Stimulated activated CD4-positive, alpha-beta T cell treated with anti-CD3 and anti-CD28 coated beads, Interleukin-2, amount 100 ng/mL, for 4 hours (primary cell): ENCODE measurements at places on chromosomes 6 and 20.

DNA sequence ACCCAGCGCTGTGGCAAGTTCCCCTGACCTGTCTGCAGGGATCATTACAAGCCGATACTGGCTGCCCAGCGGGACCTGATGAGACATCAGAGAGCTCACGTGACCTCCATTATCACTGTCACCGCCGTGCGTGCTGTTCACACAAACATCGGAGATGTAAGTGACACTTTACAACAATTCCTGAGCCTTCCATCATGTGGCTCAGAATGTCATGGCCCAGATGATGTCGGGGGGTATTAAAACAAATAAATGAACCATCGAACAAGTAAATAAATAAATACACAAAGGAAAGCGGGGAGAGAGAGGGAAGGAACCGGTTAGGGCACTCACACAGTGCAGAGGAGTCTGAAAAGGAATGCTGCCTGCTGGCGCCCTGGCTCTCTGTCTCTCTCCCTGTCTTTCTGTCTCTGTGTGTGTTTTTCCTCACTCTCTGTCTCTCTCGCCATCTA is 195.1 kb downstream of the BMP7 start:
- no peak for DNase-seq

DNA sequence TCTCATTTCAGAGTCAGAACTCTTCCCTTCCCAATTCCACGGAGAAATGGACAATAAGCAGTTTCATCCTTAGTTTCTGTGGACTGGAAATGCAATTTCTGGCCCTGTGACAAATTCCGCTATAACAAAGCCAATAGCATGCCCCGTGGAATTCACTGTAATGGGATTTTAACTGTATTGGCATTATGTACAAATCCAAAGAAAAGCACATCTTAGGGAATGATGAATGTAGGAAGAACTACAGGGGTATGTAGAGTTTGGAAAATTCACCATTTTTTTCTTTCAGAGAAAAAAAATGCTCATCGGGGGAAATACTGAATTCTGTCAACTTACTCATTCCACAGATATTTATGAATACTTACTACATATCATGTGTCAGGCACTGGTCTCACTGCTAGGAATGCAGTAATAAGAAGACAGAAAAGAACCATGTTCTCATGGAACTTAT is 43.5 kb downstream of the KIF6 start:
- DNase-seq = no peak

GRCh38 chr20:16842486-16843120 is 94.4 kb downstream of the OTOR start:
- DNase-seq = no peak

GRCh38 chr6:47022191-47022590 is 19.9 kb downstream of the ADGRF1 start:
- no peak for DNase-seq

GRCh38 chr6:39962831-39963230 is 28.6 kb upstream of the MOCS1 start:
- DNase-seq = no peak

GRCh38 chr6:125194941-125195340 is 41.4 kb downstream of the TPD52L1 start:
- no peak for DNase-seq

DNA sequence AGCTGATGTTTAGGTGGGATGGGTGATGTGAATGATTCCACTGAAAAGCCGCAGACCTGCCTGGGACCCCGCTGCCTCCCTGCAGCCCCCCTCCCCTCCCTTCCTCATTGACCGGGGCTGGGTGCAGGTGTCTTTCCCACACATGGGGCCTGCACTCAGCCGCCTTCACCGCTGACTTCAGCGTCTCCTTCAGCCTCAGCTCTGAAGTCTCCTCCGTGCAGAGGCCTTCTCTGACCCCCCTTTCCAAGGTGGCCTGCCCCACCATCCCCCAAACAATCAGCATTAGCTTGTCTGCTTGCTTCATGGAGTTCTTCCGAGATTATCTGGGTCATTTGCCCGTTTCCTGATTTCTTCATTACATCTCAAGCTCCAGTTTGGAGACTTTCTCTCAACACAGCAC is 140.7 kb downstream of the SMOC2 start:
- no peak for DNase-seq

GRCh38 chr6:139711804-139712585 is 337.5 kb upstream of the CITED2 start:
- DNase-seq = no peak

GRCh38 chr20:16314320-16314719 is 258.9 kb downstream of the KIF16B start:
- no peak for DNase-seq

- no peak for DNase-seq
These were observed 138.7 kb upstream of the THEMIS start for GRCh38 chr6:128039543-128039942.

DNA sequence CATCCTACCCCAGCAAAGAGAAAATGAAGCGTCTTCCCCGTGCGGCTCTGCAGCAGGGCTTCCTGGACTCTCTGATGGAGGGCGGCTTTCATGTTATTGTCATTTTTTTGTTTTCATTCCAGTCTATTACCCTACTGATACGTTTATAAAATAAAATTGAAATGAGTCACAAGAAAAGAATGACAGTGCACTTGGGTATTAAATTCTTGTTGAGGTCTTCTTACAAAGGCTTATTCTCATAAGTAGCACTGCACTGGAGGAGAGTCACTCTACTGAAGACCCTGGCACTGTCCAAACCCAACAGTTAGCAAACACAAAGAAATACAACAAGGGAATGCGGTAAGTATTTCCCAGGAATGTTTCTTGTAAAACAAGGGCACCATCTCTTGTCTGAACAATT is 379.3 kb downstream of the MAFB start:
- DNase-seq = no peak

DNA sequence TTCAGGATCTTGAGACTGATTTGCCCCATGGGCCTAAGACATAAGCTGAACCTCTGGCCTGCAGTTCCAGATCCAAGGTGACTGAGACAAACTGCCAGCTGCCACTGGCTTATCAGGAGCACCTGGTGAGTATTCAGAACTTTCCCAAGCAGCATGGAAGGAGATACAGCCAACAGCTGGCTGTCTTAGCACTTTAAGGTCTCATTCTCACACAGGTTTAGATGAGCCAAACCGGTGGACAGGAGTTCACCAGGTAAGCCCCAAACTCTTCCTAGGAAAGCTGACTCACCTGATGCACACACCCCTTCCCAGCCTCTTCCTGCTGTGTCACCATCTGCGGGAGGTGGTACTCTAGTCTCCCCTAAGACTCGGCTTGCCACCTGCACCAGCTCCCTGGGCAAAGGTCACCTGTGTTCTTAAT is at the start of gene BANF2:
Gene BANF2, plus strand, starts transcription at position 36 of the 421 bp plus-strand sequence. CDS start 25,060 bp downstream, outside the sequence.
- DNase-seq = no peak

DNA sequence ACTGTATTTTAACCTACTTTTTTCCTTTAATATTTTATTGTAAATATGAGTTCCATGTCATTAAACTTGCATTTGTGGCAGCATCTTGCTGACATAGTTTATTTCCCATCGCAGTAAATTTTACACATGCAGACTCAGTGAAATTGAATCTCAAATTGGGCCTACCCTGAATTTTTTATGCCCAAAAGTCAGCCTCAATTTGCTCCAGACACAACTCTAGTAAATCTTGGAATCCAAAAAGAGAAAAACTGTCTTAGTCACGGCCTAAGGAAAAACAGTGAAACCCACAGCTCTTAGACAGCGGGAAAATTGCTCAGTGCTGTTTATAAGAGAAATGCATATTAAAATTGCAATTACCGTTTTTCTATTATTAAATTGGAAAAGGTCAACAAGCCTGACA is 85.3 kb upstream of the PCSK2 start:
- DNase-seq = no peak

- DNase-seq = peak; percentile 73
These were observed 11.3 kb downstream of the NFATC2 start for GRCh38 chr20:51531141-51531710.

DNA sequence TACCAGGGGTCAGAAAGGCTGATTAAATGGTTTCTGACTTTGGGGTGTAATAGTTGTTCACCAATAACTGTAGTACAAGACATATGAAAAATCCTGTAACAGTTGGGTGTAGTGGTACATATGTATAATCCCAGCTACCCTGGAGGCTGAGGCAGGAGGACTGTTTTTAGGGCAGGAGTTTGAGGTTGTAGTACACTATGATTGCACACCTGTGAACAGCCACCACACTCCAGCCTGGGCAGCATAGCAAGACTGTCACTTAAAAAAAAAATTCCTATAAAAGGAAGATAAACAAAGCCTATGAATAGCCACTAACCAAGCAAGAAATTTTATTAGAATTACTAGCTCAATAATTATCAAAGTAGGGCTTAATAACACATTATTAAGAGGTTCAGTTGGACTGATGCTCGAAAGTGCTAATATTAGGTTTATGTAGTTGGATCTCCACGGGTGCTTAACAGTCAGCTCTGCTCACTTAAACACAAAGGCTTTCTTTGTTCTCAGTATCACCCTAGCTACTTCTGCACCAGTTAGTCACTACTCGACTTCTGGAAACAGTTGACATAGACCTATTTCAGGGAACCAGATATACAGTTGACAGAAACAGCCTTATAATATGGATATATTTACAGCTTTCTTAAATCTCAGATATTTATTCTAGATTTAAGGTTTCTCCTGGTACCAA is 113.0 kb downstream of the MTFR2 start:
- DNase-seq = no peak

GRCh38 chr6:78925317-78925716 is 58.0 kb downstream of the IRAK1BP1 start:
- no peak for DNase-seq

GRCh38 chr20:51026269-51026668 is 3.4 kb upstream of the KCNG1 start:
- DNase-seq = no peak

DNA sequence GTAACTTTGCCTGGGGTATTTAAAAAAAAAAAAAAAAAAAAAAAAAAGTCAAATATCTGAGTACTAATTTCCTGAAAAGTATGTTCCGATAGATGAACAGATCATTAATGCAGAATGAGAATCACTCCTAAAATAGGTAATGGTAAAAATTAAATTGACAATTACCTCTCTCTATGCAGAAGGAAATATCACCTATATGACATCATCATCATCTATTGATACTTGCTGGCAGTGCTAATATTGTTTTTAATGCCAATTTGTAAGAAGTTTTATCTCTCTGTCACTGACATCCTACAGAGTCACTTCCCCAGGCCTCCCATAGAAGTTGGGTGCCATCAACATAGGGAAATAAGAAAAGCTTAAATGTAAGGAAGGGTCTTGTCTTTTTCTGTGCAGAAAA is 29.9 kb downstream of the ADNP start:
- no peak for DNase-seq

DNA sequence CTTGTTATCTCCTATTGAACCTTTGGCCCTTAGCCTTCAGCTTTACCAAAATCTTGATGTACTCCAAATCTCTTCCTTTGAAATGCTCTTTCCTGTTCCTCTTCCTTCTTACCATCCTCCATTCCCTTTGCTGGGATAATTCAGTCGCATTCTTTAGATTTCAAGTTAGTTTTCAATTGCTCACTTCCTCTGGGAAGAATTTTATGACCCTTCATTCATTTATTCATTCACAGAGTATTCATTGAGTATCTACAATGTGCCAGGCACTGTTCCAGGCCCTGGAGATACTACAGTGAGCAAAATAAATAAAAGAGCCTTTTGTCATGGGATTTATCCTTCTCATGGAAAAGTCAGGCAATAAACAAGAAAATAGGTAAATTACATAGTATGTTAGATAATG is 548.2 kb upstream of the FLRT3 start:
- DNase-seq = no peak

- no peak for DNase-seq
These were observed 429.4 kb downstream of the TFAP2A start for GRCh38 chr6:9985481-9985880.

- DNase-seq = no peak
These were observed 40.7 kb upstream of the EXOC2 start for GRCh38 chr6:733431-734219.

DNA sequence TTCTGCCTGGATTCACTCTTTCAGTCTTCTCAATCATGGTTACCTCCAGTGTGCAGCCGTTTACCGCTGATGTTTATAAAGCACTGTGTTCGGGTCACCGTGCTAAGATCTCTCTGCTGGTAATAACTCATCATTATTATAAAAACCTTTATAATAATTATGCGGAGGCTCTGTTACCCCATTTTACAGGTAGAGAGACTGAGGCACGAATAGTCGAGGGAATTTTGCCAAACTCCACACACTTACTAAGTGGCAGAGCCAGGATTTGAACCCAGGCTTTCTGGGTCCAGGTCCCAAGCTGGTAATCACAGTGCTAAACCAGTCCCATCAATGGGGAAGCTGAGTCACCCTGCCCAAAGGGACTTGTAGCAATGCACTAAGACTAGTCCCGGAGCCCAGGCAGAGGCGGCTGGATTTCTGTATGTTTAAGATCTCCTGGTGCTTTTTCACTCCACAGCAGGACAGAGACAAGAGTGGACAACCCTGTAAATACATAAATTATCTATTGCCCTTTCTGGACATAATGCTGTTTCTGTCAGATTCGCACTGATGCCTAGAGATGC is 48.1 kb downstream of the SYNJ2 start:
- DNase-seq = no peak

- no peak for DNase-seq
These were observed 219.5 kb upstream of the JAG1 start for GRCh38 chr20:10893321-10893720.

DNA sequence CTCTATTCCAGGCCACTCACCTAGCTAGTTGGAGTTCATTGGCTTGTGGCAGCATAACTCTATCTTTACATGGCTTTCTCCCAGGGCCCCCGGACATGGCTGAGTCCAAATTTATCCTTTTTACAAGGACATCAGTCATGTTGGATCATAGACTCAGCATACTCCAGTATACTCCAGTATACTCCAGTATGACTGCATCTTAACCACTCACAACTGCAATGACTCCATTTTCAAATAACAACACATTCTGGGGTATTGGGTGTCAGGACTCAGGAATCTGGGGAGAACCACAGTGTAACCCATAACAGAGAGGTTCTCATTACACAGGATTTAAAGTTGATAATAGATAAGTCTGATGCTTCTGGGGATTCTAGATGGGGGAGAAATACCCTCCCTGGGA is 53.8 kb upstream of the TSHZ2 start:
- DNase-seq = no peak

GRCh38 chr6:163192591-163192990 is 221.9 kb upstream of the QKI start:
- no peak for DNase-seq

DNA sequence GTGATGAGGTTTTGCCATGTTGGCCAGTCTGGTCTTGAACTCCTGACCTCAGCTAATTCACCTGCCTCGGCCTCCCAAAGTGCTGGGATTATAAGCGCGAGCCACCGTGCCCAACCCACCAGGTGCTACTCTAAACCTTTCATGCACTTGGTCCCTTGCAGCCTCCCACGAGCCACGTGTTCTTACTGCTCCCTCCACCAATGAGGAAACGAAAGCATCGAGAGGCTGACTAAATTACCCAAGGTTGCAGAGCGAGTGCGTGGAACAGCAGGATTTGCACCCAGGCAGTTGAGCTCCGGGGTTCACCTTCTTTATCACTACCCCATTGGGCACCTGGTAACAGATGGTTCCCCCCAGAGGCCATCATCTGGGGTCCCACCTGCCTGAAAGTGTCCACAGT is 208.3 kb downstream of the LY86 start:
- DNase-seq = no peak

GRCh38 chr6:122770835-122771601 is 8.5 kb upstream of the FABP7 start:
- DNase-seq = no peak

- DNase-seq = no peak
These were observed 39.5 kb downstream of the RNASET2 start for GRCh38 chr6:166916824-166917223.

GRCh38 chr6:19789100-19789803 is 47.9 kb upstream of the ID4 start:
- DNase-seq = no peak
